ENCODE measurements at places on chromosomes 11 and 22. TPM values are rescaled to one million over a fixed set of nuclear protein-coding genes. Genes with fewer than 3 reads are reported as not detected.

GRCh38 chr11:2713094-2713493, 13.3 kb upstream of the KCNQ1OT1 start:
- DNase-seq, result peak; percentile 27

DNA sequence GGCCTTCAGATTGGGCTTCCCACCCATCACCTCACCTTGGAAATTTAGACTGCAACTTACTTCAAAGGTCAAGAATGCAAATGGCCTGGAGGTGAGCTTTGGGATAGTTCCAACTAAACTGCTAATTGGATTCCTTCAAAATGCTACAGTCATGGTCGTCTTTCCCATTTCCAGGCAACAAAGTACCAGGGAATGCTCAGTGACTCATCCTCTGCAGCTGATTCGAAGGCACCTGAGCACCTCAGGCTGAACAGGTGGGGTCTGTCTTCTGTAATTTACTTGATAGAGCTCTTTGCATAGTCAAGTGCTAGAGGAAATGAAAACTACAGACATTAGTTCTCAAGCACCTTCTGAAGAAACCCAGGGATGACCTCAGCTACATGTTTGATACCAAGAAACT, 20.5 kb upstream of the FSHB start:
- no peak for DNase-seq

Gene INPP5J
- under 0.01 TPM for total RNA-seq

Gene TMPRSS13
- not detected for total RNA-seq
